ENCODE measurements at places on chromosomes 4 and X.

DNA sequence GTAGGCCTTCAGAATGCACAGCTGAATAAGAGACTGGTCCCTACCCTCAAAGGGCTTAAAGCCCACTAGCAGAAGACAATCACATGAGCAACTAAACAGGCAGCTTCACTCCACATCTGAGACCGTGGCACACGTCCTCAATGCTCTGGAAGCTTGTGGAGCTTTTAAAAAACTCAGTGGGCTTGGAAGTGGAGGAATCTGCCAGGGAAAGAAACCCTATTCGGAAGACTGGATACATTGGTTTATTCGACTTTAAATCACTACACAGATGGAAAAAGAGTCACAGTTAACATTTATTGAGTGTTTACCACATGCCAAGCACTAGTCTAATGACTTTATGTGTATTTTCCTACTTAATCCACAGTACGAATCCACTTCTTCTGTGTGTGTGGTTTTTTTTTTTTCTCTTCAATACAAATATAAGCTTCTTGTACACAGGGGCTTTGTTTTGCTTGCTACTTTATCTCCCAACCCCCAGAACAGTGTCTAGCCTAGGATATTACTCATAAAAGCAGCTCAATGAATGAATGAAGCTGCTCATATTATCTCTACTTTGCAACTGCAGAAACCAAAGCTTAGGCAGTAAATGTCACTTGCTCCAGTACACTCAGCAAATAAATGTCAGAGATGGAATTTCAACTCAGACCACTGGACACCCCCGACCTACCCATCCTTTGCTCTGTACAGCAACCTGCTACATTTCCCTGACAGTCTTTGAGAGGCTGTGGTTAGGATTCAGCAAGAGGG, 137.7 kb downstream of the LDB2 start:
- DNase-seq, result no peak

GRCh38 chr4:75180790-75181776, 248.2 kb downstream of the PARM1 start:
- no peak for DNase-seq

- DNase-seq, result no peak
These were observed 62.8 kb downstream of the UCHL1 start for GRCh38 chr4:41319553-41319952.

GRCh38 chrX:134794692-134795091, 136.4 kb upstream of the PLAC1 start:
- DNase-seq, result no peak

DNA sequence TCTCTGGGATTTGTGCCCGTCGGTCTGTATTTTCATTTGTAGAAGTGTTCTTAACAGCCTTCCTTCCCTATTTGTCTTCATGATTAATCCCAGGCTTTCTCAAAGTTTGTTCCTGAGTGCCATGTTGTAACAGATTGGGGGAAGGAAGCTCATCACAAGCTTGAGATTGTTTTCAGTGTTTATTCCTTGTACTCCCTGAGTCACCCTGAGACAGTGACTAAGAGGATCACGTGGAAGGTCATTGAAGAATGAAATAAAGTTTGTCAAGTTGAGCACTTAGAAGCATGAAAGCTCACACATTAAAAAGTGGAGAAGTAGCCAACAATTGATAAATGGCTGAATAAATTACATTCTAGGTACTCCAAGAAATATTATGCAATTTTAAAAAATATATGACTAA, 153.5 kb upstream of the FAM241A start:
- DNase-seq, result no peak

DNA sequence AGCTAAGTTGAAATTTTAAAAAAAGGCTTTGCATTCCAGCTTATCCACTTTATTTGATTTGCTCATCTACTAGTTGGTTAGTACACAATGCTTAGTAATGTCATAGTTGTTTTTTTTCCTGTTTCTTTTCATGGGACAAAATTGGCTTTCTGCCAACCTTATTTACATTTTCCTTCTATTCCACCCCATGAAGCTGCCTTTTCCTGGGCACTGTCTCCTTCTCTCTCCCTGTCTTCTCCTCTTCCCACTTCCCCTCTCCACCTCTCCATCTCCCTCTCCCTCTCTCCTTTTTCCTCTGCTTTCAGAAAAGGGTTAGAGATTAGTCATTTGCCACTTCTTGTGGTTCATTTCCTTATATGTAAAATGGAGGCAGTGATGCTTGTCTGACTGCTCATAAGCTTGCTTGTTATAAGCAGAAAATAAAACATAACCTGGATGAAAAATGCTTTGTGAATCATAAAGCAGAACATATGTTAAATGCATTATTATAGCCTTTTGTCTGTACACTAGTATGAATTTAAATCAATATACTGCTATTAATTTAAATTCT, 181.9 kb downstream of the CEP135 start:
- DNase-seq, result no peak

DNA sequence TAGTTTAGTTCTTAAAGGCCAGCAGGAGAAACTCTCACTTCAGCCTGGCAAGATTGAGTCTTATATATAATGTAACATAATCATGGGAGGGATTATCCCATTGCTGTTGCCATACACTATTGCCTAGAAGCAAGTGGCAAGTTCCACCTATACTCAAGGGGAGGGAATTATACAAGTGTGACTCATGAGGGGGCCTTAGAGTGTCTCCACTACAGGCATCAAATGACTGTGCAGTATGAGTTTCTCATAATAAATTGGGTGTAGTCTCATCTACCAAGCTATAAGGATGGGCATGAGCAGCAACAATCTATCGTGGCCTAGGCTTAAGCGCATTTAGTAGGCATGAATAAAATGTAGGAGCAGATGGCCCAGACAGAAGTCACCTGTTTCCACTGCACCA, 89.1 kb upstream of the C1GALT1C1 start:
- DNase-seq, result no peak

DNA sequence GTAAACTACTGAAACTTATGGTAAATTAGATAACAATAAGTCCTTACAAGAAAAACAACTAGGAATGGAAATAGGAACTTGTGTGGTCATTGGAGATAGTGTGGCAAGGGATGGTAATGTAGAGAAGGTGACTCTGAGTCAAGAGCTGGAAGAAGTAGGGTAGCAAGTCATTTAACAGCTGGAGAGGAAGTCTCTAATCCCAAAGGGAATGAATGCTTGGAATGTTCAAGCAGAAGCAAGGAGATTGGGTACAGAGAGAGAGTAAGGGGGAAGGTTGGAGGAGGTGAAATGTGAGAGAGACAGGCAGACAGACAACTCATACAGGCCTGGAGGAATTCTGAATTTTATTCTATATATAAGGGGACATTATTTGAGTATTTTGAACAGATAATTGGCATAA, 260.6 kb upstream of the MAD2L1 start:
- no peak for DNase-seq
